Fibroblast of skin of left quadriceps (primary cell): ENCODE measurements at places on chromosomes 5 and 9.

DNA sequence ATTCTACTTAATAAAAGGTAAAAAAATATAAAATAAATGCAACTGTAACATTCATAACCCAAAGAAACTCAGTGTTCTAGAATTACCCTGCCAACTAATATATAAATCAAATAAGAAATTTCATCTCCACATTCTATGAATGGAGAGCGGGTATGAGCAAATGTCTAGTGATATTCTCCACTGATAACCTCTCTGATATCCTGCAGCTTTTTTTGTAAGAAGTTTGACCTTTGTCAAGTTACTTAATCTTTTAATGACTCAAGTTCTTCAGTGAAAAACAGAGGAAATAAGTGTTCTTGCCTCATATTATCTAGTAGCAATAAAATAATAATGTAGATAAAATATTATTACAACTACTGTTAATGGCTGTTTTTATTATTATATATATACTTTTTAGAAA is 1275.6 kb upstream of the CDH9 start:
- no peak for DNase-seq

DNA sequence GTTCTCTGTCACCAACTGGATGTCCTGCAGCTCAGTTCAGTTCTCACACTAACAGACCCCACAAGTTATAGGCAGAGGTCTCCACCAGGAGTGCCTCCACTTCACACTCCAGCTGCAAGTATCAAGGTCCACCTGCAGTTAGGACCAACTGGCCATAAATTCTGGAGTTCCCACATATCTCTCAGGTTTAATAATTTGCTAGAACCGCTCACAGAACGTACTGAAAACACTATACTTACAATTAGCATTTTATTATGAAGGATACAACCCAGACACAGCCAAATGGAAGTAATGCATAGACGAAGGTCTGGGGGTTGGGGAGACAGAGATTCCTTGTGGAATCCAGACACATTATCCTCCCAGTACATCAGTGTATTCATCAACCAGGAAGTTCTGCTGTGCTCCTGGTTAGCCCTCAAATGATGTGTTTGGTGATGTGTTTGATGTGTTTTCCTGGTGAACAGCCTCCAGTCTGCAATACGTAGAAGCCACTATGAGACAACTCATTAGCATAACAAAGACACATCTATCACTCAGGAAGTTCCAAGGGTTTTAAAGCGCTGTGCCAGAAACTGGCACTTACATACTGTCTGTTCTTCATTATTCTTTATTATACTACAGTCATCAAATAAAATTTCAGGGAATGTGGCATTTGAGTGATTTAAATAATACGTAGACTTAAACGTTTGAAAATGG is 25.4 kb downstream of the OGN start:
- DNase-seq, result peak; percentile 53

- no peak for DNase-seq
Measured at GRCh38 chr5:34551911-34552433, 104.2 kb upstream of the RAI14 start.

GRCh38 chr9:97521576-97522333 is 20.3 kb downstream of the TMOD1 start:
- no peak for DNase-seq

GRCh38 chr9:97319395-97319794 is 11.9 kb downstream of the CCDC180 start:
- no peak for DNase-seq

DNA sequence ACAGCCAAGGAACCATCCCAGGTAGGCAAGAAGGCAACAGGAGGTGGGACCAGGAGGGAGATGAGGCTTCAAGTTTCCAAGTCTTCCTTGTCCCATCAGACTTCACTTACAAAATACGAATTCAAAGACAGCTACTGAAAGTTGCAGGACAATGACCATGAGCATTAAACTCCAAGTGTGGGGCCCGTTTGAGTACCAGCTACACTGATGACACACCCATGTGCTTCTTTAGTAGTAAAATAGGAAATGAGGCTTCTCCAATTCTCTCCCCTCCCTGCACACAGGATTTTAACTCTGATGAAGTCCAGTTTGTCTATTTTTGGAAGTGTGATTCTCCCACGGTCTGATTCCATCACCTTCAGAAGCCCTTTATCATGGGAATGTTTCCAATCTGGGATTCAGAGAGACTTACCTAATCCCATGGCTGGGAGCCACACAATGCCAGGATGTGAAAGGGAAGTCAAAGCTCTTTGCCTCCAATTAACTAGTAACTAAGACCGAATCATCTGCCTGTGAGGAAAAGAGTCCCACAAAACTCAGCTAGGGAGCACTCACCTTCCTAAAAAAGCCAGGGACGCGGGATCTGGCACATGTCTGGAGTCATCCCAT is 222.8 kb upstream of the MSX2 start:
- DNase-seq, result no peak

GRCh38 chr9:135776893-135777622 is 75.1 kb downstream of the KCNT1 start:
- DNase-seq, result no peak

DNA sequence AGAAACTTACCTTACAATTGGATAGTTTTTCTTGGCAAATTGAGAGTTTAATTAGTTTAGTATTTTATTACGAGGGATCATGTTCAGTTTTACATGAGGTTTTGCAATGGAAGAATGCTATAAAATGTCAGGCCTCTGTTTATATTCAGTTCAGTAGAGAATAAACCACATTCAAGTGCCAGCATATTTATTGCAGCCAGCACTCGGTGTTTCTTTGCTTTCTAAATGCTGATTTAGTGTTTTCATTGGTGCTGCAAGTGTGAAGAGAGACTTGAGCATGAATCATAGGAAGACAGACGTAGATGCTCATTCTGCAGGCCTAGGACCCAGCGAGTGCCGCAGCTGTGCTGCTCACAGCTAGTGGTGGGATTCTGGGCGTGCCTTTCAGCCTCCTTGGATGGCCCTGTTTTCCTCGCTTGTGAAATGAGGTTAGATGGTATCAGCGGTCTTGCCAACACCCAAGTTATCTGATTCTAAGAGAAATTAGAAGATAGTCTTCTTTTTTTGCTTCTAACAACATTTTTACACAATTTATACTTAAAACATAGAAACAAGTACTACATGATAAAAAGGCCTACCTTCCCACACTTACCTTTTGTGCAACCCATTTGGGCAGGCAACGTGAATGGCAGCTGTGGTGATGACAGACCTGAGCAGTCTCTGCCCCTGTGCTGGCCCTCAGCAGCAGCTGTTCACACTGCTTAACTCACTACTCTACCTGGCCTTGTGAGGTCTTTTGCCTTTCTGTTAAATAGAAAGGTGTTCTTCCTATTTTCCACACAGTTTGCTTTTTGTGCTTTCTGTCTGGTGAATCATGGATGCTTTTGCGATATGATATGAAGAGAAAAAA is 26.8 kb upstream of the TNFAIP8 start:
- DNase-seq, result peak; percentile 90

DNA sequence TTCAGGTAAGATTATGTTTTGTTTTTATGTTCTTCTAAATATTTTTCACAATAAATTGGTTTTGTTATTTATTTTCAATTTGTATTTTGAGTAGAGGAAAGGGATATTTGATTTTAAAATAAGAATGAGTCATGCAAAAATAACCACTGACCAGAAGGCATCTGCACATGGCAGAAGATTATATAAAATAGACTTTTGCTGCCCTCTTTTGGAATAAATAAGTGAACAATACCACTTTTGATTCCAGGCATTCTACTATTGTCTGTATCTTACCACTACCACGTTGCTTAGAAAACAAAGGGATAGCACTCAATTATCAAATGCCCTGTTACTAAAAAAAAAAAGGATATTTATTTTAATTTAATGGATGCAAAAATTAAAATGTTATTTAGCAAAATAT is 227.3 kb upstream of the ITGA1 start:
- no peak for DNase-seq

DNA sequence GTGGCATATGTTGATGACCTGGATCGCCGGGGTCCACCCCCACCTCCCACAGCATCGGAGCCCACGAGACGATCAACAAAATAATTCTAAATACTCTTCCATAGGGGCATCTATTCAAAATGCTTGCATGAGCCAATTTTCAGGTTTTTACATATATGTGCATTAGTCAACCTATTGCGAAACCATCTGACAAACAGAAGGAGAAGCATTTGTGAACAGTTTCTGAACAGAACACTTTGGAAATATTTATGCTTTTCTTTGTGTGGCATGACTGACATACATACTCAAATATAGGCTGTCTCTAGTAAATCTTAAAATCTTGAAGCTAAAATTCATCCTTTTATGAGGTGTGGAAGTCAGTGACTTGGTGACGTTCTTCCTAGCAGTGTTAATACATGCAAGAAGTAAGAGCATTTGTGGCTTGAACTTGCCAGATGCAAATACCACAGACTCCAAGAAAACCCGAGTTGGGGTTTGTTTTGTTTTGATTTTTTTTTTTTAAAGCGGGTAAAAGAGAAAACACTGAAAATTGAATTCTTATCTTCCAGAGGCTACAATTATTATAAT is 5.3 kb downstream of the GPR151 start:
- peak; percentile 18 for DNase-seq

DNA sequence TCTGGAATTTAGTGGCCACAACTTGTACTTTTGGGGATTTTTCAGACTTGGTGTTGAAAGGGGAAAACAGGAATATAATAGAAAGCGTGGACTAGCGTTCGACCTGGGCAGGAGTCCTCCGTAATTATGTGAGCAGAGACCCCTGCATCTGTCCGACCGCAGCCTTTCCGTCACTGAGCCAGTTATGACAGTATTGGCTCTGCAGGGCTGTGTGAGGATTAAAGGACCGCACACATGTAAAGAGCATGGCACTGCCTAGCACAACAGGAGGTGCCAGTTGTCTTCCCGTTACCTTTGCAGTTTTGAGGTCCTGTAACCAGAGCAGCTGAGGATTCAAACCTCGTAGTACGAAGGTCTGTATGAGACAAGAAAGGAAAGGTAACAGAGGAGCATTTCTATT is 1.2 kb downstream of the B4GALT7 start:
- DNase-seq, result no peak
